Stimulated activated CD8-positive, alpha-beta memory T cell treated with anti-CD3 and anti-CD28 coated beads, Interleukin-15, amount 100 ng/mL, for 1 hour (primary cell): ENCODE measurements at places on chromosomes 2 and 18.

- no peak for DNase-seq
Measured at GRCh38 chr18:7754258-7754657, 187.1 kb downstream of the PTPRM start.

GRCh38 chr2:126808929-126809328 is 89.8 kb upstream of the TEX51 start:
- no peak for DNase-seq

DNA sequence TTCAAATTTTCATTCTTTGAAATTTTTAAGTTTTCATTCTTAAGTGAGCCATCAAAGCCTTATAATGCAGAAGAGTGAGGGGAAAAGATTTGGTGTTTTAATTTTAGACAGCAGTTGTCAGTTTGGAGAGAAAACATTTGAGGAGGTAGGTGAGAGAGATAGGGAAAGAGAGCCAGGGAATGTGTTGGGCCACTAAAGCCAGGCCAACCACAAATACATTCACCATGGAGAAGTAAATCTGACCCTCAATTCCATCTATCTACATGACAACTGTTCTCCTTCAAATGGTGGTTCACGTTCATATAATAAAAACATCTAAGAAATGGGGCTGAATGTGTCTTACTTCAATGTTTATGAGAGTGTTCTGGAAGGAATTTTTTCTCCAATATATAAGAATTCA is 553.0 kb upstream of the SYT4 start:
- DNase-seq: no peak

DNA sequence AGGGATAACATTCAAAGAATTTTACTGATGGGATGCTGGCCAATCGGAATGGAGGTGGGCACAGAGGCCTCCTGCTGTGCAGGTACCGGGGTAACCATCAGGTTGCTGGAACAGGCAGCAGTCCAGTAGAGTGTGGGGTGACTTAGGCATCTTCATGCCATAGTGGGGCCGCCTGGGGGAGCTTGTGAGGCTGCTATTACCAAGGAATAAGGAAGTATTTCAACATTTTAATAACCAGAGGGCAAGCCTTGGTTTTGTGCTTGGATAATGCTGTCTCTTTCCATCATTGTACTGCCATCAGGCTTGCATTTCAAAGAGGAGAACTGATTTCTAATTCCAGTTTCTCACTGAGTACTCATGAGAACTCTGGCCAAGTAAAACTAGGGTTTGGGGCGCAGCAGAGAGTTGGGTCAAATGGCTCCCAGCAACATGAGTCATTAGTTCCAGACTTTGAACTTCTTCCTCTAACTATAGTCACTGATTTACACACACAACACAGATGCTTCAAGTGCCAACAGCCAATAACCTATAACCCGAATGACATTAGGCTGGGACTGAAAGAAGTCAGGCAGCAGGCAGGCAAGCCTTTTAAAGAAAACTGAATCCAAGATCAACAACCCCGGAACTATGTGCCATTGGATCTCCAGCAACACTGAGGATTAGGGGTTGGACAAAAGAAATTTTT is 56.1 kb upstream of the FHL2 start:
- DNase-seq: no peak

GRCh38 chr2:167110345-167110744 is 222.1 kb downstream of the XIRP2 start:
- DNase-seq: no peak

- no peak for DNase-seq
Measured at GRCh38 chr2:227020416-227020815, 143.6 kb downstream of the COL4A4 start.

- DNase-seq: no peak
Measured at GRCh38 chr2:32923109-32923508, 23.6 kb upstream of the LTBP1 start.

DNA sequence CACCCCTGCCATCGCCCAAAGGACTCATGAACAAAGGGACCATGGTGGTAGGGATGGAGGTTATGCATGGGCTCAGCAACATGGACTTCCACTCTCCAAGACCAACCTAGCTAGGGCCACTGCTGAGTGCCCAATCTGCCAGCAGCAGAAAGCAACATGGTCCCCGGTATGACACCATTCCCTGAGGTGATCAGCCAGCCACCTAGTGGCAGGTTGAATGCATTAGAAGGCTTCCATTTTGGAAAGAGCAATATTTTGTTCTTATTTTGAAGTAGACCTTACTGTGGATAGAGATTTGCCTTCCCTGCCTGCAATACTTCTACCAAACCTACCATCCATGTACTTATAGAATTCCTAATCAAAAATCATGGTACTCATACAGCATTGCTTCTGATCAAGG is 99.8 kb downstream of the METTL4 start:
- DNase-seq: no peak

DNA sequence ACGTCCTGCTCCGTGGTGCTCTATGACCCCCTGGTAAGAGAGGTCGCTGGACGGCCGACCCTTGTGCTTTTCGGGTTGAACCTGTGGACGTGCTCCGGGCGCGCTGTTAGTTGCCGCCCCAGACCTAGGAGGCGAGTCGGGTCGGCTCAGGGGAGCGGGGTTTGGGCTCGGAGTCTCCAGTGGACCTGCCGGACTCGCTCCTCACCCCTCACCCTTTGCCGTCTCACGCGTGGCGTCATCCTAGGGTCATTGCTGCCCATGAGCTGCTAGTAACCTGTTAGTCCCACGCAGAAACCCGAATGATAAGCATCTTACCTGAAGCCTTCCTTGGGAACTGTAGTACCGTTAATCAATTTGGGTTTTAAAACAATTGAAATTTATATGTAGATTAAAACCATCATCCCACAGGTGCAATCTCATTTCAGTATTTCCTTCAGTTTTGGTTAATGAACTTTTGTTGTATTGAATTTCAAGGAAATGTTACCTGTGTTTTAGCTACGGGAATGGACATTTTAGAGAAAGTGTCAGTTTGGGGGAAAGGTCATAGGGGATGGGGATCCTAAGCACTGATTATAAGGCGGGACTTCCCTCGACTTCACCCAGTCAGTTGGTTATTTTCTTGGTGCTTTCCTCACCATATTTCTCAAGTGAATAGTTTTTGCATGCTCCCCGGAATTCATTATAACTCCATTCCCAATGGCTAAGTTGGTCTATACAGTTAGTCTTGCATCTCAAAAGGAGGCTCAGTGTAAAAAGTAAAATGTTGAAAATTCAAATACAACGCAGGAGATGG is 536 bp downstream of the ELP2 start:
- DNase-seq: no peak

DNA sequence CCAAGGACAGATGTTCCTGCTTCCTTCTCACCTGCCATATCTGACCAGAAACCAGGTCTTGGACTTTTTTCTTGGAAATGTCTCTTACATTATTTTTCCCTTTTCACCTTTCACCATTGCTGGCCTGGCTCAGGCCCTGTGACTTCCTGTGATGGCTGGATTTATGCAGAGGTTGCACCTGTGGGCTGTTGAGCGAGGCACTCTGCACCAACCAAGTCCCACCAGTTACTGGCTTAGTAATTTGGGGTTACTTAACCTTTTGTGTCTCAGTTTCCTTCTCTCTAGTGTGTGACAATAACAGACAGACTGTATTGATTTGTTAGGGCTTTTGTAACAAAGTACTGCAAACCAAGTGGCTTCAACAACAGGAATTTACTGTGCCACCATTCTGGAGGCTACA is 110.0 kb downstream of the INSIG2 start:
- DNase-seq: no peak

- no peak for DNase-seq
Measured at GRCh38 chr2:216201692-216202306, 92.7 kb downstream of the XRCC5 start.

- no peak for DNase-seq
Measured at GRCh38 chr18:70279470-70279869, 9.4 kb upstream of the SOCS6 start.

- DNase-seq: no peak
Measured at GRCh38 chr18:48033790-48034650, 103.6 kb upstream of the SMAD2 start.

- no peak for DNase-seq
Measured at GRCh38 chr2:43699761-43700160, 23.5 kb upstream of the C1GALT1C1L start.

DNA sequence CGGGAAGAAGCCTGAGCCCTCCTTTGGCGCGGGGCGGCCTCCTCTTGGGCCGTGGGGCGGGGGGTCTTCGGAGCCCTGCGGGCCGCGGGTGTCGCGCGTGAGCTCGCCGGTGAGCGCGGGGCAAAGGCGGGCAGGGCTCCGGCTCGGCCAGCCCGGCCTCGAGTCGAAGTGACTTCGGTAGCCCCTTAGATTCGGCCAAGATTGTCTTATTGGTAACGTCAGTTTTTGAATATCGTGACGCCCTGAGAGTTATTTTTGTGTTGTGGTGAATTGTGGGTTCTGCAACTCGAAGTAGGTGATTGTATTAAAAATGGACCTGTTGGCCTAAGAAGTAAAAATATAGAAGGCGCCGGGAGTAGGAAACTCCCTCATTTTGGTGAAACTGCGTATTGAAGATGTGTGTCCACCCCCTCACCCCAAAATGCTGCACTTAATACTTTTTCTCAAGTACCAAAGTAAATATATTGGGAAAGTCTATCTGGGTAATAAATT is 669 bp downstream of the MARCHF7 start:
- DNase-seq: no peak

GRCh38 chr2:153068052-153068451 is 349.6 kb downstream of the ARL6IP6 start:
- no peak for DNase-seq

GRCh38 chr2:144079803-144080202 is 440.1 kb downstream of the ZEB2 start:
- no peak for DNase-seq

DNA sequence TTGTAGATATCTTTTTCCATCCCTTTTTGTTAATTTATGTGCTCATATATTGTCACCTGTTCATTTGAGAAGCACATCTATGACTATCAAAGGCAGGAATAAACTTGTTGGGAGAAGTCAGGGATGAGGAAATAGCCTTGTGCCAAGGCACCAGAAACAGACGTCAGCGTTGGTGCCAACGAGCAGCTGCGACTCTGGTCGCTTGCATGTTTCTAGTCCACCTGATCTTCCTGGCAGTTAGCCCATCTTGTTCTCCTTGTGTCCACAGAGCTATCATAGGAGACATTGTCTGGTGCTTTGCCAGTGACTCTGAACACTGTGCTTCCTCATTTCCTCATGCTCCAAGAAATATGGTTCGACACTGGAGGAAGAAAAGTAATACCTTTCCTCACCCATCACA is 374.4 kb downstream of the PTPRM start:
- no peak for DNase-seq

DNA sequence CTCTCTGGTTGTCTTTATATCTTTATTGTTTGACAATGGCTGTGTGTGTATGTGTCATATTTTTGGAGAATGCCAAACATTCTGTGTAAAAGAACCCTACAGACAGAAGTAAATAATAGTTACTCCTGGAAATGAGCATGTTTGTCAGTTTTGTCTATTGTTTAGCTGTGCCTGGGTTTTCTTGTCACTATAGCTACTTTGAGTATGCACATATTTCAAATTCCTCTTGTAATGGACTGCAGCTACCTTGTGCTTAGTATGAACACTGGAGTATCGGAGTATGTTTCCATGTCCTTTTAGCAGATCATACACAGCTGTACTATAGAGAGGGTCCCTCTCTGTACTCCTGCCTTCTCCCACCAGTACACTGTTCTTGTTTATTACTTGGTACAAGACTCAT is 58.0 kb upstream of the DOCK10 start:
- no peak for DNase-seq

GRCh38 chr2:104733226-104733943 is 120.5 kb upstream of the POU3F3 start:
- no peak for DNase-seq
